ENCODE measurements at places on chromosomes 5 and 9.

DNA sequence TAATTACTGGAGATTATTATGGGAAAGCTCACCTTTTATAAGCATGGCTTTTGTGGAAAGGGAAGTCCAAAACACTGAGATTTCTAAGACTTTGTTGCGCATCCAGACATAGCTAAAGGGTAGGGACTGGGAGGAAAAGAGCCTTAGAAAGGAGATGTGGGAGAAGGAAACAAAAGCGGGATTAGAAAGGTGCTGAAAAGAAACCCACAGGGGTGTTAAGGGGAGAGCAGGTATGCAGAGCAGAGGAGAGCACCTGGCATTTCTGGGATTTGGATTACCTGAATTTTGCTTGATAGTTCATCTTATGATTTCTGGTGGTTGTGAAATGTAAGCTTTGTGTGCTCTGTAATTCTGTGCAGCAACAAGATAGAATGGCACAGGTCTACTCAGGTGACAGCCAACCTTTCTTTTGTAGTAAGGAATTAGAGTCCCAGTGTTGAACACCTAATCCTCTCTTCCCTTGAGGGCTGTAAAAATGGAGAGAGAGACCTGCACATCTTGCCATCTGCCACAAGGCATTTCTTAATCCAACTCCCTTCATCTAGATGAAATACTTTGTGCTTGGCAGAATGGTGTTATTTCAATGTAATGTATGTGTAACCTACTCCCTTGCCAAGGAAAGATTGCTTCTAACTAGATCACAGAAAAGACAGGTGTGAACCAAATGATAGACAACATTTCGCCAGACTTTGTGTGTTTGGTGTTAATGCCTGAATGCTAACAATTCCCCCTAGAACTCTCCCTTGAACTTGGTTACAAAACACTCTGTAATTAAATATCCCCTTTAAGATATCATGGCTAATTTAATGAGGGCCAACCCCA, 47.4 kb downstream of the ATPSCKMT start:
- DNase-seq, result no peak

DNA sequence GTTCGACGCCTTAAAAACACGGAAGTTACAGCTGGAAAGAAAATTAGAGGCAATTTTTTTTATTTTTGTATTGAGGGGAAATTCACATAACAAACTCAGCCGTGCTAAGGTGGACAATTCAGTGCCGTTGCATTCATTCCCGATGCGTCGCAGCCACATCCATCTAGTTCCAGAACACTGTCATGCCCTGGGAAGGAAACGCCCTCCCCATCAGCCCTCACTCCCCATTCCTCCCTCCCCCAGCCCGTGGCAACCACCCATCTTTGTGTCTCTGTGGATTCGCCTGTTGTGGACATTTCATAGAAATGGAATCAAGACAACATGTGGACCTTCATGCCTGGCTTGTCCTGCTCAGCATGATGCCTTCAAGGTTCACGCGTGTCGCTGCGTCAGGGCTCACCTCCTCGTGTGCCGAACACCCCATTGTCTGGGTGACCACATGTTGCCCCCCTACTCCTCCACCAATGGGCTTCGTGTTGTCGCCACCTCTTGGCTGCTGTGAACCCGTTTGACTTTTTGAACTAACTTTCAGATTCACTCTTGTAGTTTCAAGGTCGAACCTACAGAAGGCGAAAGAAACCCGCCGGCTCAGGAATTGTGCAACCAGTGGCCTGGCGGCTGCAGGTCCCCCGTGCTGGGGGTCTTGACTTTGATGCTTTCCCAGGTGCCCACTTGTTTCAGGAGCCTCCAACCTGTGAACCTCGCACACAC, 17.4 kb upstream of the CAMSAP1 start:
- no peak for DNase-seq

- no peak for DNase-seq
Observed at GRCh38 chr9:26171691-26172090, 493.4 kb upstream of the TUSC1 start.

DNA sequence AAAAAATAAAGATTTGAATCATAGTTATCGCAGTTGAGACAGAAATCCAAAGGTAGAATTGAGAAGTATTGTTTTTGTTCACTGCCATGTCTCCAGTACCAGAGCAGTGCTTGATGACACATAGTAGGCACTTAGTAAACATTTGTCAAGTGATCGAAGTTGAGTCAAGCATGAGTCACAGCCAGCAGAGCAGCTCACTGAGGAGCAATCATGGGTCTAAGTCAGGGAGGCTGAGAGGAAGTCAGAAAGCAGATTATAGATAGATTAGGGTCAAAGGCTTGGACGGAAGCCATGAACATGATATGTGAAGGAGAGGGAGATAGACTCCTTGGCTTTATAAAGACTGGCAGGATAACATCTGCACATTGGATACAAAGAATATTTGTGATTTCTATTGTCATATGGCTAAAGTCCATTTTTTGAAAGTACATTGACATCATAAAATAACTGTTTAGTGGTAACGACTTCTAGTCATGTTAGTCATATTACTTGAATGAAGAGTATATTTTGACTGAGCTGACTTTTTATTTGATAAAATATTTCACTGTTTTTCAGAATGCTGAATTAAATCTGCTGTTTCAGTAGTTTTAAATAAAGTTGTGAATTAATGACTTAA, 168.5 kb downstream of the RAB3C start:
- DNase-seq, result no peak

DNA sequence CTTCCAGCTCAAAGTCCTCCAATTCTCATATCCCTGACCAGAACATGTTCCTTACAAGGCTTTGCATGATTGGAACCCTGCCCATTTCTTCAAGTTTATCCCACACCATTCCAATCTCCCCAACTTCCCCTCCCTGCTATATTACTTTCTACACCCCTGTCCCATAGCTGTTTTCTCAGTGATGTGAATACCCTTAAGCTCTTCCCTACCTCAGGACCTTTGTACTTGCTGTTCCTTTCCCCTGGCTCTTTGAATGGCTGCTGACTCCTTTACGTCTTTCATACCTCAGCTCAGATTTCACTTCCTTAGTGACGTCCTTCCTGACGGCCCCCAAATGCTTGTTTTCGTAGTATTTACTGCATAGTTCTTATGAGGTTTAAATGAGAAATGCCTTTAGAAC, 166.2 kb upstream of the ZNF462 start:
- DNase-seq, result no peak

Measured in CD4-positive, alpha-beta T cell treated with Interleukin-21 for 1 hour (primary cell).